ENCODE measurements at places on chromosomes 11 and 22. TPM values are rescaled to one million over a fixed set of nuclear protein-coding genes. Genes with fewer than 3 reads are reported as not detected.

Gene MMP8
- total RNA-seq = not detected

Gene OR8D1
- total RNA-seq = not detected

Gene DBX1
- not detected for total RNA-seq

Gene TMPRSS5
- 5.1 TPM for total RNA-seq

Gene NAP1L4
- 232 TPM for total RNA-seq

Gene SOX6
- 46.6 TPM for total RNA-seq

Gene DSCAML1
- 18.0 TPM for total RNA-seq

Gene WNT11
- total RNA-seq = 6.9 TPM

Gene SHANK3
- 10.6 TPM for total RNA-seq

Gene MUC6
- total RNA-seq = not detected

Gene NCF4
- total RNA-seq = 5.1 TPM
